Stimulated activated CD4-positive, alpha-beta T cell treated with anti-CD3 and anti-CD28 coated beads, Interleukin-12 subunit alpha, Interleukin-12 subunit beta, amount 100 ng/mL, for 48 hours (primary cell): ENCODE measurements at places on chromosomes 5 and 9.

DNA sequence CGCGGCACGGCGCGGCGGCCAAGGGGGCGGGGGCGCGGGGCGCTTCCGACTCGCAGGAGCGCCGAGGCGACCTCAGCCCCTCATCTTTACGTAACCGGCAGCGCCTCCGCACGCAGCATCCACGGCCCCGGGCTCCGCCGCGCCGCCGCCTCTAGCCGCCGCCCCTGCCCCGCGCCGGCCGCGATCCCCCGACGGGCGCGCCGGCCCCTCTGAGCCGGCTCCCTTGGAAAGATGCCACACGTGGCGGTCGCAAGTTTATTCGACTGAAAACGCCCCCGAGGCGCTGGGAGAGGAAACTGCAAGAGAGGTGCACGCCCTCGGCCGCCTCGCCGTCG, 1.0 kb downstream of the KLF9 start:
- no peak for DNase-seq

DNA sequence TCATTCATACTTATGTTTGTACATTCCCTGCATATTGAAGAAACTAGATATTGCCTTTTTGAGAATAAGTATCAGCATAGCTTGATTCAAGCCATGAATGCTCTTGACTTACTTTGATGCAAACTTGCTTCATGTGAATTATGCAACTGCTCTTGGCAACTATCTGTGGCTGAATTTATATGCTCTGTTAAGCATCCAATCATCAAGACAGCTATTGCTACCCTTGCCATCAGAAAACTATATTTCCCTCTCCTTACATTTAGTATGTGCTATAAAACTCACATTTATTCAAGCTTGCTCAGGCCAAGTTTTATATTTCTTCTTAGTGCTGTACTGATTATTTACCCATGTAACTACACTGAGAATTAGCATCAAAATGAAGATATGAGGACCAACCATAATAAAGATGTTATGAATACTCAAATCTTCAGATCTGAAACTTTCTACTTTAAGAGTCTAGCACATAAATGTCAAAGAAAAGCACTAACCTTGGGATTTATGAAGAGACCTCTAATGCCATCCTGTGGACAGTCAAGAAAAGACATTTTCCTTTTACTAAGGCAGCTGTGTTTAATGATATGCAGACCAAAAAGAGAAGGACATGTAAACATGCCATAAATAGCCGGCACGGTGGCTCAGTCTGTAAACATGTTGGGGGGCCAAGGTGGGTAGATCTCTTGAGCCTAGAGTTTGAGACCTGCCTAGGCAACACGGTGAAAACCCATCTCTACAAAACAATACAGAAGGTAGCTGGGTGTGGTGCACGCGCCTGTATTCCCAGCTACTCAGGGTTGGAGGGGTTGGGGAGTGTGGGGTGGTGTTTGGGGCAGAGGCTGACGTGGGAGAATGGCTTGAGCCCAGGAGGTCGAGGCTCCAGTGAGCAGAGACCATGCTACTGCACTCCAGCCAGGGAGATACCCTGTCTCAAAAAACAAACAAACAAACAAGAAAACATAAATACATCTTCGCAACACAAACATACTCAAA, 267.0 kb upstream of the TYRP1 start:
- no peak for DNase-seq

- DNase-seq: no peak
Measured at GRCh38 chr5:72482046-72482445, 25.2 kb downstream of the ZNF366 start.

DNA sequence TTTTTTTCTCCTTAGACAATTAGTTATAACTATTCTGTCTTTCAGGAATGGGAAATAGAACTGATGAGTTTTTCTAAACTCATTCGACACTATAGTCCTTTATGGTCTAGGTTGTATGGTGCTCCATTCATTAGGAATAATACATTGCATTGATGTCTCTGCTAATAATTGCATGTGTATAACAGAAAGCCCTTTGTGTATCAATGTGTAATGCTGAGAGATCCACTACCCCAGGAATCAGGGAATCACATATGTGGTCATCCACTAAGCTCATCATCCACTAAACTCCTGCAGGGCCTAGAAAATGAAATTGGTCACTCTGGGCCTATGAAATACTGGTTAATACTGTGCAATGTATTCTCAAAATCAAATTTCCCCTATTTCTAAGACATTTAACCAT, 242.0 kb upstream of the CDH18 start:
- no peak for DNase-seq

DNA sequence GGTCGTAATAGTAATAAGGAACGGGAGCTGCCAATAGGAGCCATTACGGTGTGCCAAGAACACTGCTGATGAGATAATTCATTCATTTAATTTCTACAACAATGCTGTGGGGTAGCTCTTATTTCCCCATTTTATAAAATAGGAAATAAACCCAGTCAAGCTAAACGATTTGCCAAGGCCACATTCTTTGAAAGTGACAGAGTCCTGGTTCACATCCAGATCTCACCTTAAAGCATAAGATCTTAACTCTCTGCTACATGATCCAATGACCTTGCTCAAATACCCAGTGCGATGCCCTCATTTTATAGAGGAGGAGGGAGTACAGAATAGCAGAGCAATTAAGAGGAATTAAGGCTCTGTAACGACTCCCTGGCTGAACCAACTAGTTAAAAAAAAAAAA, 5.0 kb downstream of the PDE6A start:
- DNase-seq: no peak

DNA sequence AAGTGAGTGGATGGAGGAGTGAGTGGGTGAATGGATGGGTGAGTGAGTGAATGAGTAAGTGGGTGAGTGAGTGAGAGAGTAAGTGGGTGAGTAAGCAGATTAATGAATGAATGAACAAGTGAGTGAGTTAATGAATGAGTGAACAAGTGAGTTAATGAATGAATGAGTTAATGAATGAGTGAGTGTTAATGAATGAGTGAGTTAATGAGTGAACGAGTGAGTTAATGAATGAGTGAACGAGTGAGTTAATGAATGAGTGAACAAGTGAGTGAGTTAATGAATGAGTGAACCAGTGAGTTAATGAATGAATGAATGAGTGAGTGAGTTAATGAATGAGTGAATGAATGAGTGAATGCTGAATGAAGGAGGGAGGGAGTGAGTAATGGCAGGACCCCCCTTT, 26.4 kb downstream of the NKD2 start:
- DNase-seq: no peak
